ENCODE measurements at places on chromosomes 5 and 9. TPM values are rescaled to one million over a fixed set of nuclear protein-coding genes. Genes with fewer than 3 reads are reported as not detected.

Gene ACTBL2
- total RNA-seq = not detected

Gene FOXD4L3
- not detected for total RNA-seq

Gene CDKN2B
- total RNA-seq = 1.8 TPM

Gene GRAMD2B
- 35.2 TPM for total RNA-seq

Gene FOXD4L5
- not detected for total RNA-seq

Gene FOXE1
- total RNA-seq = not detected

- DNase-seq = no peak
These were observed 219.1 kb upstream of the OTULINL start for GRCh38 chr5:14362491-14362890.

DNA sequence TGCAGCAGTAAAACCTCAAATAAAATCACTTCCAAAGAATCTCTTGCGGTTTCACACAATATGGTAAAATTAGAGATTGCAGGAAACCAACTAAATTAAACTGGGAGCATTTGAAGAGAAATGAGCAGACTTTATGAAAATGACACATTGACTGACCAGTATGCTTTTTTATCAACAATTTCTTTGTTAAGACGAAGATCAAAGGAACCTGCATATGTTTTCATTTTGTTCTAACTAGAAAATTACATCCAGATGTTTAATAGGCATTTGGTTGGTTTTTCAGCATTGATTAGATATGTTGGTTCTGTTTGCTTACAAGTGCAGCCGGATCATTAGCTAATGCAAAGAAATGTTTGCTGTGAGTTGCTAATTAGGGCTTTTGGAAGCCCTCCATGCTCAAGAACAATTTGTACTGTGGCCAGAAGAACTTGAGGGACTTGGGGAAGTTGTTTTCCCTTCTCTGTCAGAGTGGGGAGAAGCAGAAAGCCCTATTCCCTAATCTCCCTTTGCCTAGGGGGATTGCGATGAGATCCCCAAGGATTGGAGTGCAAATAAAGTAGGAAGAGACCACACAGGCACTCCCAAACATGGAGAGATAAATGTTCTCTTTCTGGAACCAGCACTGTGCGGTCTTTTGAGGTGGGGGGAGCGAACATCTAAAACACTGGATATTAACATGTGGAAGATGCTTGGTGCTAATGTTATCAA, 4.5 kb upstream of the TLE1 start:
- no peak for DNase-seq

GRCh38 chr5:132666310-132667123, 7.3 kb upstream of the IL4 start:
- no peak for DNase-seq

DNA sequence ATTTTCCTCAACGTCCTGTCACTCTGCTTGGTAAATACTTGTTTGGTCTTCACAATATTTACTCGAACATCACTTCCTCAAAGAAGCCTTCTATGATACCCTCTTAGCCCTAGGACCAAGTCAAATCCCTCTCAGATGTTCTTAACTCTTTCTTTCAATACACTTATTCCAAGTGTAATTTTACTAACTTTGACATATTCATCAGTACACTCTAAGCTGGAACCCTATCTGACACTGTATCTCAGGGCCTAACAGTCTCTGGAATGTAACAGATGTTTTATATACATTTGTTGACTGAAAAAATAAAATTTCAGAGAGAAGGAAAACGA, 19.6 kb downstream of the SIL1 start:
- DNase-seq = no peak

- DNase-seq = no peak
These were observed 4.0 kb upstream of the RAD23B start for GRCh38 chr9:107279086-107279485.

GRCh38 chr5:83281658-83282057, 189.9 kb upstream of the VCAN start:
- DNase-seq = no peak

DNA sequence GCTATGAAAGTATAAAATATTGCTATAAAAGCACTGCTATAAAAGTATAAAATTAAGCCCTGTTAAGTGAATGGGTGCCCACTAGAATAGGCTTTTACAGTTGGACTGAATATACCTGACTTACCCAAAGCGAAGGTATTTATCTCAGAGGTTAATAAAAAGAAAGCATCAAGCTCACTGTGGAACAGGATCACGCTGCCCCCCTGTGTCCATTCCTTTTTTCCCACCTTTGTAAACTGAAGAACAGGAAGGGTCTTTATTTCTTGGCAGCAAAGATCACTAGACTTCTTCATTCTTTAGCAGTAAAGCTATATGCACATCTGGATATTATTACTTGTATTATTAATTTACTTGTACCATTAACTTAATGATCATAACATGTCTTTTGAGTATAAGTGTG, 22.1 kb upstream of the PLPP6 start:
- no peak for DNase-seq

- no peak for DNase-seq
These were observed 460.7 kb downstream of the ZNF608 start for GRCh38 chr5:124285733-124286132.

DNA sequence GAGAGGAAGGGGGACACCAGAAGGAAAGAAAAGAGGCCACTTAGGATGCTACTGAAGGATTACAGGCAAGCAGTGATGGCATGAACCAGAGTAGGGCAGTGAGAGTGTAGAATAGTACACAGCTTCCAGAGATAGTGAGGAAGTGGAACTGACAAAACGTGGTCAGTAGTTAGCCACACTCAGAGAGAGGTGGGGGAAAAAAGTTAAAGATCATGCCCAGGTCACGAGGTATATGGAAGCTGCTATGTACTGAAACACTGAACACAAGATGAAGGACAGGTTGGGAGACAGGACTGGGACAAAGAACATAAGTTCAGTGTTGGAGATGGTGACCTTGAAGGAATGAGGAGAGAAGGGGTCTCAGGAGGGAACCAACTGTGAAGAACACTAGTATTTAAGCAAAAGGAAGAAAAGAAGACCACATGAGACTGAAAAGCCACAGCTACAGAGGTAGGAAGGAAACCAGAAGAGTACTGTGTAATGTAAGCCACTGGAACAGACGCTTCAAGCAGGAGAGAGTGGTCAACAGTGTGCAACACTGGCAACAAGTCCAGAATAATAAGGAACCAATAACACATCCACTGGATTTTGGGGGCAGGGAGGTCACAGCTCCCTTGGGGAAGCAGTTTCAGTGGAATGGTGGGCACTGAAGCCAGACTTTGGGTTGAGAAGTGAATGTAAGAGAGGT, 45.5 kb downstream of the ELL2 start:
- no peak for DNase-seq

DNA sequence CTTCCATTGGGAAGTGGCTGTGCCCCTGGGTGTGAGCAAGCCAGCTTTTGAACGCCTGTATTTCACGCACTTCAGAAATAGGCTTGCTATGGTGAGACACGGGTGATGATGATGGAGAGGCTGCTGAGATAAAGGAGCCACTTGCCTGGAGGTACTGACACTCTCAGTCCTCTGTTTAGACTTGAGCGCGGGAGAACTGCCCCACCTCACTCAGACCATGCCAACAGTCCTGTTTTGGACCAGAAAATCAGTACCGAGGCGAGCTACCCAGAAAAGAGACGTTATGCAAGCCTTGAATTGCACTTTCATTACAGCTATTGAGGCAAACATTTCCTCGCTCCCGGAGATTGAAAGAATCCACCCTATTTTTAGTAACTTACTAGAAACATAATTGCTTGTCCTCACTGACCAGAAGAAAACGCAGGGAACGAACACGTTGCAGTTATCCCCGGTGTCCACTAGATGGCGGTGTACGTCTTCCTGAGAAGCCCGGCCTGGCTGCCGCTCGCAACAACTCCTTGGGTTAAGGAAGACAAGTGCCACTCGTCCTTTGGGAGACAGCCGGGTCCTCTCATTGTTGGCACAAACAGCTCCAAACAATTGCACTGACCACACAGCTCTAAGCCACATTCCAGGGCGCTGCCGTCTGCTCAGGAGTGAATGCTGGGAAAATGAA, 142.4 kb downstream of the PSAT1 start:
- peak; percentile 81 for DNase-seq

- DNase-seq = no peak
These were observed 74.5 kb downstream of the C7 start for GRCh38 chr5:40983781-40984180.

DNA sequence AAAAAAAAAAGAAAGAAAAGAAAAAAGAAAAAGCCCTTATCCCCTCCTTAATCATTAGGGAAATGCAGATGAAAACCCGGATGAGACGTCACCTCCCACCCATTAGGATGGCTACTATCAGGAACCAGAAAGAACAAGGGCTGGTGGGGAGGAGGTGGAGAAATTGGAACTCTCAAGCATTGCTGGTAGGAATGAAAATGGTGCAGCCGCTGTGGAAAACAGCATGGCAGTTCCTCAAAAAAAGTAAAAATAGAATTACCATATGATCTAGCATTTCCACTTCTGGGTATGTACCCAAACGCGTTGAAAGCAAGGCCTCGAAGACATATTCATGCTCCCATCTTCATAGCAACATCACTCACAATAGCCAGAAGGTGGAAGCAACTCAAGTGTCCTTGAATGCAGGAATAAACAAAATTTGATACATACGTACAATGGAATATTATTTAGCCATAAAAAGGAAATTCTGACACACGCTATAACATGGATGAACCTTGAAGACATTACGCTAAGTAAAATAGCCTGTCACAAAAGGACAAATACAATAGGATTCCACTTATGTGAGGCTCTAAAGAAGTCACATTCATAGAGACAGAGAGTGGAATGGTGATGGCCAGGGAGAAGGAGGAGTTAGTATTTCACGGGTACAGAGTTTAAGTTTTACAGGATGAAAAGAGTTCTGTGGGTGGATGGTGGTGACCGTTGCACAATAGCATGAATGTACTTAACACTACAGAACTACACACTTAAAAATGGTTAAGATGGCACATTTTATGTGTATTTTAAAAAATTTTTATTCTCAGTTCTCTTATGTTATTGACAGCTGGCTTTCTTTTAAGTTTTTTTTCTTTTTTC, 166.8 kb upstream of the IER5L start:
- DNase-seq = peak; percentile 5

- DNase-seq = no peak
These were observed 28.2 kb downstream of the C9orf152 start for GRCh38 chr9:110179734-110180133.

GRCh38 chr5:10653751-10654400, 90.0 kb downstream of the ANKRD33B start:
- DNase-seq = no peak

GRCh38 chr5:88669371-88670050, 213.5 kb downstream of the MEF2C start:
- DNase-seq = no peak

- DNase-seq = no peak
These were observed 600.7 kb upstream of the PTGER4 start for GRCh38 chr5:40078898-40079575.

DNA sequence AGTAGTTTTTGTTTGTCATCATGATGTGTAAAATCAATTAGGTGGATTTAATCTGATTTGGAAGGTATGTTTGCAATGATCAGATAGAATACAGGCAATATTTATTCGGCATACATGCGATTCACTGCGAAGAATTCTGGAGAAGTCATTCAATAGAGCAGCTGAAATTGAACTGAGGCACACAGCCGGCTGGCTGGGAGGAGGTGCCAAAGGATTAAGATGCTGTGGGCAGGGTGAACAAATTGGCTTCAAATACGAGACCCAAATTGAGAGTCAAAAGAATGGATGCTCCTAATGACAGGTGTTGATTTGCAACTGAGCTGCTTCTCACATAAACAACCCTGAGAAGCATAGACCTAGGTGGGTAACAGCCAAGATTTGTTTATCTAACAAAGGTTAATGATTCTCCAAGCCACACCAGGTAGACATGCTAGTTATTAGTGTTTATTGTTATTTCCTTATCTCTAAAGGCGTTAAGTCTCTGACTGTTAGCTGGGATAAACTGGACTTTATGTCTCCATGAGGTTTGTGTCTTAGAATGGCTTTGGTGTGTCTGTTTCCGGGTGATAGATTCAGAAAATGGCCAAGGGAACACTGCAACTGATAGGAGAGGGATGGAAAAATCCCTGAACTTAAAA, 55.3 kb upstream of the CLINT1 start:
- DNase-seq = no peak

- DNase-seq = no peak
These were observed 12.1 kb downstream of the PROP1 start for GRCh38 chr5:177983763-177984583.

DNA sequence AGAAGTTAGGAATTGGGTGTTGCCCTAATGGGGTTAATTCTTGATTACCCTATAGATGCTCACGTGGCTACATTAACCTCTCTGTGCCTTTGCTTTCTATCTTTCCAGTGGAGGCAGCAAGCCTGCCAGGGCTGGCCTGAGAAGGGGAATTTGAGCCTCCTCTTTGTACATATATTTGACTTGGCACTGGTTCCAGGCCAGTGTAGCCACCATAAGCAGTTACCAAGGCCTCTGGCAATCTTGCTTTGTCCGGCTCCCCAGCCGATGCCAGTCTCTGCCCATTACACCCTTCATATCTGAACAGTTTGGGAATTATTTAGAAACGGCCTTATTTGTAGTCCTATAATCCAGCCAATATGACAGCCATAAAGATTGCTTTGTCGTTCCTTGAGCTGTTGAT, 58.6 kb upstream of the PPARGC1B start:
- DNase-seq = no peak

- no peak for DNase-seq
These were observed 10.6 kb downstream of the LAMC3 start for GRCh38 chr9:131019388-131020239.

- DNase-seq = peak; percentile 29
These were observed 31.2 kb upstream of the TARS1 start for GRCh38 chr5:33409435-33410170.

GRCh38 chr5:97629276-97629675, 446.2 kb upstream of the RIOK2 start:
- DNase-seq = peak; percentile 58

DNA sequence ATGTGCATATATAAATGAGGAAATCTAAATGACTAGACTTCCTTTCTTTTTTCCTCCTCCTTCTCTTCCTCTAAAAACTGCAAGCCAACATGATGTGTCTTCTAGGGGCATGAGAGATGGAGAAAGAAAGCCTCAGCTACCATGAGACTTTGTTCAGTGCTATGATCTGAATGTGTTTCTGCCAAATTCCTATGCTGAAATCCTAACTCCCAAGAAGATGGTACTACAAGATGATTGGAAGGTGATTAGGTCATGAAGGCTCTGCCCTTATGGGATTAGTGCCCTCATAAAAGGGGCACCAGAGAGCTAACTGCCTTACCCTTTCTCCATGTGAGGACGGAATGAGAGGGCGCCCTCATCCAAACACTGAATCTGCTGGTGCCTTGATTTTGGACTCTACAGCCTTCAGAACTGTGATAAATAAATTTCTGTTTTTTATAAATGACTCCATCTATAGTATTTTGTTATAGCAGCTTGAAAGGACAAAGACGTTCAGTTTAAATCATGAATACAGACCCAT, 72.2 kb upstream of the IL6ST start:
- DNase-seq = no peak

GRCh38 chr9:110065532-110065931, 142.4 kb downstream of the C9orf152 start:
- DNase-seq = no peak

DNA sequence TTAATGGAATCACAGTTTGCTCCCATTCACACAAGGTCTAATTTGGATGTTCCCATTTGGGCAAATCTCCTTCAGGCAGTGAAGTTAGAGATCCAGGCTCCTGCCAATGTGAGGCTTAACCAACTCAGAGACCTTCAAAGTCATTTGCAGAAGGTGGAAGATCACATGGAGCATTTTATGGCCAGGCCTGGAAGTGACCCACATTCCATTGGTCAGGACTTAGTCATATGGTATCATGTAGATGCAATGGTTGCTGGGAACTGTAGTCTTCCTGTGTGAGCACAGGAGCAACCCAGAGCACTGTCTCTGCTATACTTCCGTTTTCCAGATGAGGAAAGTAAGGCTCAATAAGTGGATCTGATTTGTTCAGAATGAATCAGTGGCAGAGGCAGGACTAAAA, 292.7 kb upstream of the SMARCA2 start:
- no peak for DNase-seq

GRCh38 chr5:10431415-10431814, 10.3 kb upstream of the ROPN1L start:
- DNase-seq = no peak
